ENCODE measurements at places on chromosomes 7 and 10.

DNA sequence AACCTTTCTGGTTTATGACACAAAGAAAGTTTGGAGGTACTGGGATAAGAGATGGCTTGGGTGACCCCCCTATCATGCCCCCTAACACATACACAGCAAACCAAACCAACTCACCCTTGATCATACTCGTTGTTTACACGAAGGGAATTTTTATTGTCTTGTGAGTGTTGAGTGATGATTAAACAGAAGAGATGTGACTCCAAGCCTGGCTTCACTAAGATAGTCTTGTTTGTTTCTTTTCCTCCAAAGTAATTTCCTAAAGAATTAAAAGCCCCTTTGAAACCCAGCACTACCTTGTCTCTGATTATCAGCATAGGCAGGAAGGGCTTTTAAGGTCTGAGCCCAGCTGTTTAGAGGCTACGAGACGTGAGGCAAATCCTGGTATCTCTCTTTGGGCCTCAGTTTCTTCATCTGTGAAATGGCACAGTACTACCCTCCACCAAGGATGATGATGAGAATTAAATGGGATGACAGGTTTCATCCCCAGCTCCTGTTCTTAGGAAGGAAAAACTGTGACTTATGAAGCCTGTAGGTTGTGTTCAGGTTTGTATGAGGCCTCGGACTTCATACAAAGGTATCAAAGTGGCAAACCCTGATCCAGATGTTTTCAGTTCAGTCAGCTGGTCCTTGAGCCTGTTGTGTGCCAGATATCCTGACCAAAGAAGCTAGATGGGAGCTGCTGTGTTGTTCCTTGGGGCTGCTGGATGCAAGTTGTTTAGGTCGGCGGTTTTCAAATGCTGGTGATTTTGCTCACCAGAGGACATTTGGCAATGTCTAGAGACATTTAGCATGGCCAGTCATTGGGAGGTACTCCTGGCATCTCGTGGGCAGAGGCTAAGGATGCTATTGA, 51.8 kb downstream of the TCF7L2 start:
- no peak for DNase-seq

GRCh38 chr10:62027841-62028501, 126.5 kb downstream of the ARID5B start:
- no peak for DNase-seq

GRCh38 chr7:94423863-94424735, 29.4 kb downstream of the COL1A2 start:
- no peak for DNase-seq

- DNase-seq, result no peak
These were observed 4.9 kb downstream of the GCK start for GRCh38 chr7:44184206-44184872.

GRCh38 chr7:156318926-156319325, 321.6 kb upstream of the RNF32 start:
- DNase-seq, result no peak

GRCh38 chr7:47154791-47155190, 427.1 kb downstream of the TNS3 start:
- no peak for DNase-seq

GRCh38 chr7:38448054-38448453, 174.6 kb upstream of the TARP start:
- no peak for DNase-seq

- DNase-seq, result no peak
These were observed 196.6 kb downstream of the TRIL start for GRCh38 chr7:28761505-28761904.

DNA sequence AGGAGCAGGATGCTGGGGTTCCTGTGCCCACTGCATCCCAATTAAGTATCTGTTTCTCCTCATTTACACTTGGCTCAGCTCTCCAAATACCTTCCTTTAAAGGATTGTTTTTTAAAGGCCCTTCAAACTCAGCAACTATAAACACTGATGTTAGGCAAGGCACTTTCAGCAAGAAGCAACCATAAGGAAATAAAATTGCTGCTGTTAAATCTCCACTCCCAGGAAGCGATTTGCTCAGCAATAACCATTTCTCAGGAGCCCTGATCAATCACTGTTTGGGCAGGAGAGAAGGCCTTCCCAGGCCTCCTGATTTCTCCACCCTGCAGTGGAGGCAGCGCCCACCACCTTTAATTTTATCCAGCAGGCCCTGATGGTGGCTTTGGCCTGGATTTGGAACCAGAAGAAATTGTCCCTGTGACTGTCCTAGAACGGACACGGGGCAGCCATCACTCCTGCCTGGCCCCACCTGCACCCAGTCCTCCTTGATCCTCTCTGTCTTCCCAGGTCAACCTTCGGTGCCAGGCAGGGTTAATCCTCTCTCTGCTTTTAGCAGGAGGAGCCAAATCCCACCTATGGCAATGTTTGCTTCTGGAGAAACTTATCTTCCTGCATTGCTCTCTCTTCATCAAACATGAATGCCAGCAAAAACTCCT, 199.8 kb downstream of the PLXNA4 start:
- no peak for DNase-seq

- no peak for DNase-seq
These were observed 295.5 kb downstream of the ABCA13 start for GRCh38 chr7:48466713-48467112.

DNA sequence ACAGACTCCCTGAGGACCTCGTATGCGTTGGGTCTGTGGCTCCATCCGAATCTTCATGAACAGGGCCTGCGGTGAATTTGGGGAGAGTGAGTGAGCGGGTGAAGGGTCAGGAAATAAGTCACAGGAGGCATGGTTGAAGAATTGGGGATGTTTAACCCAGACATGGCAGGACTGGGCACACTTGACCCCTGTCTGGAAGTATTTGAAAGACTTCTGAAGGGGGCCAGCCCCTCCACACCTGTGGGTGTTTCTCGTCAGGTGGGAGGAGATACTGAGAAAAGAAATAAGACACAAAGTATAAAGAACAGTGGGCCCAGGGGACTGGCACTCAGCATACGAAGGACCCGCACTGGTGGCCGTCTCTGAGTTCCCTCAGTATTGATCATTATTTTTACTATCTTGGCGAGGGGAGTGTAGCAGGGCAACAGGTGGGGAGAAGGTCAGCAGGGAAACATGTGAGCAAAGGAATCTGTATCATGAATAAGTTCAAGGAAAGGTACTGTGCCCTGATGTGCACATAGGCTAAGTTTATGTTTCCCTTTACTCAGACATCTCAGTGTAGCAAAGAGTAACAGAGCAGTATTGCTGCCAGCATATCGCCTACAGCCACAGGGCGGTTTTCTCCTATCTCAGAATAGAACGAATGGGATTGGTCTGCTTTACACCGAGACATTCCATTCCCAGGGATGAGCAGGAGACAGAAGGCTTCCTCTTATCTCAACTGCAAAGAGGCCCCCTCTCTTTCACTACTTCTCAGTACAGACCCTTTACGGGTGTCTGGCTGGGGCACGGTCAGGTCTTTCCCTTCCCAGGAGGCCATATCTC, 38.2 kb upstream of the PFKFB3 start:
- no peak for DNase-seq

- DNase-seq, result no peak
These were observed 46.2 kb downstream of the LAMB4 start for GRCh38 chr7:108083980-108084379.

- no peak for DNase-seq
These were observed 372.4 kb downstream of the SUGCT start for GRCh38 chr7:40507166-40507565.

GRCh38 chr7:99143521-99143852, 421 bp downstream of the SMURF1 start:
- DNase-seq, result no peak

DNA sequence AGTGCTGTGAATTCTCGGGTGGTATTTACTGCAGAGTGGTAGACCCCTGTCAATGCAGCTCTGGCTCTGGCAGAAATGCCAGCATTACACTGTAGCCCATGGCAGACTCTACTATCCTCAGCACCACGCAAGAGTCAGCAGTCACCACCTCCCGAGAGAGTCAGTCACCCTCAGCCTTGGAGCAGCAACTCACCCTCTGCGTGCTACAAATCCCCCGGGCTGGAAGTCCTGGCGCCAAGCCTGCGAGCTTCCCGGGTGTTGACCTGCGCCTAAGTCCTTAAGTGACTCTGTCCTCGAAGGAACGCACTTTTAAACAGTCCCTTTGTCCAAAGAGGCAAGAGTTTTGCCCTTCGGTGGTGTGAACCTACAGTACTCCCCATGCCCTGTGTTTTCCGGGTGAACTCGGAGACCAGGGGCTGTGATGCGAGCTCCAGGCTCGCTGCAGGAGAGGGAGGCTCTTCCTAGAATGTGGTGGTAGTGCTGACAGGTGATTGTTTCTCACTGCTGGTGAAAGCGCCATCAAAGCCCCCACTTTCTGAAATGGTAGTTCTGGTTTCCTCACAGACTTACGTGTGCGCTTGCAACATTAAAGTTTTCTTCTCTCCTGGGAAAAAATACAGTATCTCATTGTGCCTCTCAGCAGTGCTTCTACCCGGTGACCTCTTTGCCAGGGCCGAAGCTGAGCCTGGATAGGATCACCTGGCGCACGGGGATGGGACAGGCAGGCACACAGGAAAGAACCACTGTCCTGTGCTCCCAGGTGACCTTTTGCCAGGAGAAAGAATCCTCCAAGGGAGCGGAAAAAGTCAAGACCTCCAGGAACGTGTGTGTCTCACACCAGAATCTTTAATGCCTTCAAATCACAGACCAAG, 33.1 kb upstream of the MBL2 start:
- no peak for DNase-seq

DNA sequence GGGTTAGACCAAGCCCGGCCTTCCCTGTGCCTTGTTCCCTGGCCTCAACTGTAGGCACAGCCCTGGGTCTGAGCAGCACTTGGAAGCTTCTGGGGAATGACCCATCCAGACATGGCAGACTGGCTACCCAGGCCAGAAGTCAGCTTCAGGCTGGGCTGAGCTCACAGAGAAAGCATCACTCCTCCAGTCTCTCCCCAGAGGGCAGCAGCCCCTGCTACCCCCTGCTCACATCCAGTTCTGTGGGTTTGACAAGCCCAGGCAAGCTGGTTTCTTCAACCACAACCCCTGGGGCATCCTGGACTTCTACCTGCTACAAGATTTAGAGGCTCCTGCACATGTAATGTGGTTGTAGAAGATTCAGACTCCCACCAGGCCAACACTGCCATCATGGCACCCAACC, 9.0 kb downstream of the C10orf71 start:
- no peak for DNase-seq
